ENCODE measurements at places on chromosomes 1 and 21.

GRCh38 chr1:204478172-204478899, 16.3 kb downstream of the PIK3C2B start:
- no peak for DNase-seq

DNA sequence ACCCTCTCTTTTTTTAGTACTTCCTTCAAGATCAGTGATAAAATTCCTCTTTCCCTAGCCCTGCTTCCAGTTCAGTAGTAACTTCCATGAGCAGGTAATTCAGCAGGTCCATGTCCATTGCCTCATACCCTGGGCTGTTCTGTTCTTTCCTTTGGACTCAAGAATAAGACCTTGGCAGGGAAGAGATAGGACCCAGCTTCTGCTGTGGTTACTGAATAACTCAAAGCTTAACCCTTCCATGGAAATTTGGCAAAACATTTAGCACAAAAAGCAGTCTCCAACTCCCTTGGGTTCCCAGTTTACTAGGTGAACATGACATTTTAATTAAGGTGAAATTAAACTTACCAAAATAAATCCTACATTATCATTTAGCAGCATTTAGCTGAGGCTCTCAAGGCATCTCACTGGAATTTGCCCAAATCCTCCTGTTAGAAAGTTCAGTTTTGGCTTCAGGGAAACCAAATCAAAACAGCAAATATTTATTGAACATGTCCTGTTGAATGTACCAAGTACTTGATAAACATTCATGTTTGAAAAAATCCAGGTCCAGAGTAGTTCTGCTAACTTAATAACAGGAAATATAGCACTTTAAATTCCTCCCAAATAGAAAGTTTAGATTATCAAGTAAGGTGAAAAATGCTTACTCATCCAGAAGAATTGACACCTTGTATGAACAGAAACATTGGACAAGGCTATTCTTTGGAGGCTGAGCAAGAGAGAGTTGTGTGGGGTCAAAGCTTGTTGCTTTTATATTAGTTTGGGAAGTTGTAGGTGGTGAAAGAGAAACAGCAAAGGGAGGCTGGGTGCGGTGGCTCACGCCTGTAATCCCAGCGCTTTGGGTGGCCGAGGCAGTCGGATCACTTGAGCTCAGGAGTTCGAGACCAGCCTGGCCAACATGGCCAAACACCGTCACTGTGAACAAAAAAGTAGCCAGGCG, 8.4 kb upstream of the SERPINC1 start:
- DNase-seq = no peak

- DNase-seq = peak; percentile 77
Observed at GRCh38 chr21:45534636-45535331, 7.5 kb downstream of the SLC19A1 start.

DNA sequence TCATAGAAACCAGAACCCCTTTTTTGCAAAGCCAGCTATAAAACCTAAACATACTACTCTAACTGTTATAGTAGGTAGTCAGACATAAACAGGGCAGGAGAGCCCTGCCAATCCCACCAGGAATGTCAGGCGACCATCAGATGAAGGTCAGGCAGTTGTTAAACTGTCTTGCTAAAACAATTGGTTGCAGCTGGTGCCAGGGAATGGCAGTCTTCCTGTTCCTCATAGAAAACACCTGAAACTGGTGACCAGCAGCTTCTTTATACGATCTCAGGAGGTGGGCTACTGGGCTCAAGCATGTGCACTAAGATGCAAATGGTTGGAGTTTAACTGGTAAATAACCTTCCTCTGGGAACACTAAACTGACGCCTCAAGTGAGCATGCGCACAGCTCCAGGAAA, 224.1 kb downstream of the COL11A1 start:
- DNase-seq = no peak

- DNase-seq = no peak
Observed at GRCh38 chr1:150311762-150312161, 9.6 kb upstream of the PRPF3 start.

Data from BE2C (cell line).